ENCODE measurements at places on chromosomes 3 and 15. TPM values are rescaled to one million over a fixed set of nuclear protein-coding genes. Genes with fewer than 3 reads are reported as not detected.

Gene IGSF10
- total RNA-seq: not detected

GRCh38 chr3:173009410-173009809, 131.6 kb downstream of the SPATA16 start:
- no peak overlapping the region for H3K27ac ChIP-seq
- no peak overlapping the region for H3K4me3 ChIP-seq
- DNase-seq: no peak
- H3K36me3 ChIP-seq: no peaks in the 10 kb centered on the region
- no peaks in the 10 kb centered on the region for H3K27me3 ChIP-seq

Gene HYAL1
- total RNA-seq: not detected

GRCh38 chr3:32371461-32372212, 20.0 kb upstream of the CMTM7 start:
- H3K4me1 ChIP-seq: no peaks in the 10 kb centered on the region
- H3K4me3 ChIP-seq: no peak overlapping the region
- no peak for DNase-seq

- H3K27me3 ChIP-seq: no peaks in the 10 kb centered on the region
- peak overlapping the region; percentile 55 for H3K27ac ChIP-seq
- H3K36me3 ChIP-seq: peaks cover 38% of the 10 kb centered on the region
These were observed 122.4 kb downstream of the CBLB start for GRCh38 chr3:105746231-105746996.

Measured in GM23248 (cell line).